ENCODE measurements at places on chromosomes 5 and 9.

GRCh38 chr5:137370096-137371071 lies 128.7 kb downstream of the SPOCK1 start:
- DNase-seq, result no peak

DNA sequence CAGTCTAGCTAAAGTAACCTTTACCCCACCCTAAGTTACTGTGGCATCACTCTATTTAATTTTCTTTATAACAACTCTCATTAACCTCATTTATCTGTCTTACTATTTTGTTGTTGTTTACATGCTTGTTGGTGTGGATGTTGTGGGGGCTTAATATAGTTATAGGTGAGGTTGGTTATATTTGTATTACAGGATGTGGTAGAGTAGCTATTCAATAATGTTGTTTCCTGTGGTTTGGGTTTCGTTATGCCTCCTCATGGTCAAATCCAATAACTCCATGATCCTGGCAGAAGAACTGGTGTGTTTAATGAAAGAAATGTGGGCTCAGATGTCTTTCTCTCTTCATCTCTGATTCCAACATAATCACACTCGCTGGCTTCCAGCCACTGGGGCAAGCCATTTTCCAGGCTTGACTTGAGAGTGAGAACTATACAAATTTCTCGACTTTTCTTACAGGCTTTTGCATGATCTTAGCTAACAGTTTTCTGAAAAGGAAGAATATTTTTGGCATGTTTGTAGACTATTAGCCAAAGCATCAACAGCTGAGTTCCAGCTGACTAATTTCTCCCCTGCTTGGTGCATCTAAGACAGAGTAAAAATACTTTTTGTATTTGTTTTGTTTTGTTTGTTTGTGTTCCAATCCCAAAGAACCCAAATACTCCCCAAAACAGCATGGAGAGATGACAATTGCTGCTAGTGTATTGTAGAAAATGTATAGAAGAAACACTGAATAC lies 303.7 kb upstream of the PAPPA start:
- DNase-seq, result no peak

DNA sequence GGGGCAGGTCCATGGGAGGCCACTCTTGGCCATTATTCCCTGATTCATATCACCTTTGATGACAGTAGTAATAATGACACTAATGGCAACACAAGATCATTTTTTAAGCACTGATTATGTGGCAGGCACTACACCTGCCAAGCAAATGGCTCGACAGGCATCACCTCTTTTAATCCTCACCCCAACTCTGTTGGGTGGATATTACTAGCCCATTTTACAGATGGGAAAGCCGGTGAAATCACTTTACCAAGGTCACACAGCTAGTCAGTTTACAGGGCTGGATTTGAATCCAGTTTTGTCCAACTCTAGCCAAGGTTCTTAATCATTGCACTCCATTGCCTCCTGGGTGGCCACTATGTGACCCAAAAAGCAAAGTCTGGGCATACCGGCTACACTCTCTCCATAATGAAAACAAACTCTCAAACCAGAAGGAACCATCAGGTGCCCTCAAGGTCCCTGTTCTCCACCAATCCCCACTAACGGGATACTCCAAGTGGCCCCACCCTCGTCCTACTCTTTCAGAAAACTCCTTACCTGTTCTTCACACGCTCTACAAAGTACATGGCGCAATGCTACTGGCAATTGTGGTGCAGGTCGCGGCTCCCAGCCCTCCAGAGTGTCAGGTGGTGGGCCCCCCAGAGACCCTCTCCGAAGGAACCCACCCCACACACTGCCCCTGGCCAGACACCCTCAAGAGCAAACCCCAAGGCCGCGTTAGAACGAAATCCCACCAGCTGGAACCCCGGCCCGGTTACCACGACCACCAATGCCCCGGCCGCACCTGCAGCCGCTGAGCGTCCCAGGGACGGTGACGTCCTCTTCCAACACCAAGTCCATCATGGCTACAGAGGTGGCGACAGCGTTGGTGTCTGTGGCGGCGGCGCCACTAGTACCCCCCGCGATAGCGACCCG lies 572 bp downstream of the CDK5RAP2 start:
- DNase-seq, result no peak

- no peak for DNase-seq
Observed at GRCh38 chr9:125125523-125125922, 17.8 kb downstream of the SCAI start.

- DNase-seq, result no peak
Observed at GRCh38 chr5:54040804-54041203, 269.6 kb downstream of the ARL15 start.

DNA sequence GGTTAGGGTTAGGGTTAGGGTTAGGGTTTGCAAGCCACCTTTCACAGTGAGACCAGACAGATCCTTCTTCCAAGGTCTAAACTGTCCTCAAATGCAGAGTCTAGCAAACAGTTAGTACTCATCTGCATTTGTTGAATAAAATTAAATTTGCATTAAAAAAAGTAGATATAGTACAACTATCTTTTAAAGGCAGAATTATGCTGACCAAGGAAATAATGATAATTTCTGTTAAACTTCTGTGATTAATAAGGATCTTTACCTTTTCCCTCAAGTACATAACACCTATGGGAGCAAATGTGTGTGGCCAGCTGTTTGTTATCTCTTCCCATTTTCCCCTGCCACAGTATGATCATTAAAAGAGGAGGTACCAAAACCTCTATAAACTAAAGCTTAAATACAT lies 19.8 kb downstream of the PUM3 start:
- DNase-seq, result no peak

DNA sequence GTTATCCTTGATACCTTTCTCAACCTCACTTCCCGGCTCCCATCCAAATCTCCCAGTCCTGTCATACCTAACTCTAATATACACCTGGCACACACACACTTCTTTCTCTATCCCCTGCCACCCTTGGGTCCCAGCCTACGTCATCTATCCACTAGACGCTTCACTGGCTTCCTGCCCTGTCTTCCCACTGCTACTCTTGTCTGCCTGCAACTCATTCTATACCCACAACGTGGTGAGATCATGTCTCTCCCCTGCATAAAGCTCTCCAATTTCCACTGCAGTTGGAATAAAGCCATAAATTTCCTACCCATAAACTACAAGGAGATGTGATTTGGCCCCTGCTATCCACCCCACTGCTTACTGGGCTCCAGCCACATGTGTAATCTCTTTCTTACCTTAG lies 93.5 kb downstream of the JMY start:
- no peak for DNase-seq

GRCh38 chr5:115360046-115360685 lies 63.7 kb upstream of the CCDC112 start:
- no peak for DNase-seq

DNA sequence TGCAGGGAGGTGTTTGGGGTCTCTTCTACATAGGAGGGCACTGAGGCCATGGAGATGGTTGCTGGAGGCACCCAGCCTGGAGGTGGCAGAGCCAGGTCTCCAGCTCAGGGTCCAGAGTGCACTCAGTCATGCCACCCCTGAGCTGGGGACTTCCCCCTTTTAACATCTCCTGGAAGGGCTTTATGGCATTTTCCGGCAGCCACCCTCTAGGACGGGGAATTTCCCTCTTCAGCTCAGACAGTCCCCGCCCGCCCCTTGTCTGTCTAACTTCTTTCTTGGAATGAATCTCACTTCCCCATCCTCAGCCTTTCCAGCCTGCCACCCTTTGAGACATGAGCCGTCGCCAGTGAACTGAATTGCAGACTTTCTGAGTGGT lies 49.9 kb downstream of the COL15A1 start:
- no peak for DNase-seq

DNA sequence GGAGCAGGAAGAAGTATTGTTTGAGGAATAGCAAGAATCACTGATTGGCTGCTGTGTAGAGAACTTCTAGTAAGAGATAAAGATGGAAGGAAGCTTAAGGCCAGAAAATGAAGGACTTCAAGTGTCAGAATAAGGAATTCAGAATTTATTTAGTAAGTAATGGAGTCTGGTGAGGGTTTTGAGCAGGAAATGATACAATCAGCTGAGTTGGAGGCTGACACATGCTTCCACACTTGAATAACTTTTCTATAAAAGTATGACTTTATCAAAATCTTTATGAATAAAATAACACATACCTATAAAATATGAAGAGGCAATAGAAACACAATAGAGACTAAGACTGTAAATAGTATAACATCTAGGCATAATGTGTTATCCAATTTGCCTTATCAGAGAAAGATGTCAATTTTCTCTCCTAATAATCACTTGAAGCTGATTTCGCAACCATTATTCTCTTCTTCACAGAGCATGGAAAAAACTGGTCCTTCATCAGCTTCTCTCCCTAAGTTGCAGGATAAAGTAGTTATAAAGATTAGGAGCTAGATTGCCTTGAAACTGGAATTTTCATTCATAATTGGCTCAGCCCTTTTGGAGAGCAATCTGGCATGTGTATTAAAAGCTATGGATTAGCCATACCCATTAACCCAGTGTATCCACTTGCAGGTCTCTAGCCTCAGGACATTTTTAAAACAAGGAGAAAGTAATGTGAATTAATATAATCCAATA lies 143.4 kb downstream of the ZNF608 start:
- no peak for DNase-seq

DNA sequence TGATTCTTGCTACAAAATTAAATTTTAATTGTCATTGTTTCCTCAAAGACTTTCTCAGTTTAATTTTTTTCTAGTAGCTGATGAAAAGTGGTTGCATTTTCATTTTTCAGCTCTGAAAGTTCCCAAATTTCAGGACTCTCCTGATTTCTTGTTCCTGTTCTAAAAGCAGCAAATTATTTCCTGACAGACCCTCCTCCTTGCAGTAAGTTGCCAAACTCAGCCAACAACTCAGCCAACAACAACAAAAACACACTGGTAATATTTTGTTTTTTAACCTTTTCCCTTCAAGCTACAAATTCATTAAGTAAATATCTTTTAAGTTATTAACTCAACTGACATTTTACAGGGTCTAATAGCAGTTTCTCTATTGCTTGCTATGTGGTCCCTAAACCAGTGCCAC lies 487.8 kb upstream of the NUDT12 start:
- no peak for DNase-seq

Data from posterior vena cava (tissue), 2 donors.